ENCODE measurements at places on chromosomes 7 and 10.

DNA sequence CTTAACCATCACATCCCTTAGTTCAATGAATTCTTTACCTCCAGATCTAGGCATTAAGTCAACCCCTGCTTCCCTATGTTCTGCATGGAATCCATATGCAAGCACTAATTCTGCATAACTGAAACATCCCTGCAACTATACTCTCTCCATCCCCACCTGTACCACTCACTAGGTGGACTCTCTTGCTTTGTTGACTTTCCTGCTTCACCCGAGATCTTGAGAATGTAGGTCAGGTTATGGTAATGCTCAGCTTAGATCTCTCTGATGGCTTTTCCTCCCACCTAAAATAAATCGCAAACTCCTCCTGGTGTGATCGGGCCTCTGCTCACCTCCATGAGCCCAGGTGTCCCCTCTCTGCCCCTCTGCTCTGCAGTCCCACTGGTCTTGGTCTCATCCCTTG is 92.4 kb upstream of the ADAM12 start:
- DNase-seq: no peak

DNA sequence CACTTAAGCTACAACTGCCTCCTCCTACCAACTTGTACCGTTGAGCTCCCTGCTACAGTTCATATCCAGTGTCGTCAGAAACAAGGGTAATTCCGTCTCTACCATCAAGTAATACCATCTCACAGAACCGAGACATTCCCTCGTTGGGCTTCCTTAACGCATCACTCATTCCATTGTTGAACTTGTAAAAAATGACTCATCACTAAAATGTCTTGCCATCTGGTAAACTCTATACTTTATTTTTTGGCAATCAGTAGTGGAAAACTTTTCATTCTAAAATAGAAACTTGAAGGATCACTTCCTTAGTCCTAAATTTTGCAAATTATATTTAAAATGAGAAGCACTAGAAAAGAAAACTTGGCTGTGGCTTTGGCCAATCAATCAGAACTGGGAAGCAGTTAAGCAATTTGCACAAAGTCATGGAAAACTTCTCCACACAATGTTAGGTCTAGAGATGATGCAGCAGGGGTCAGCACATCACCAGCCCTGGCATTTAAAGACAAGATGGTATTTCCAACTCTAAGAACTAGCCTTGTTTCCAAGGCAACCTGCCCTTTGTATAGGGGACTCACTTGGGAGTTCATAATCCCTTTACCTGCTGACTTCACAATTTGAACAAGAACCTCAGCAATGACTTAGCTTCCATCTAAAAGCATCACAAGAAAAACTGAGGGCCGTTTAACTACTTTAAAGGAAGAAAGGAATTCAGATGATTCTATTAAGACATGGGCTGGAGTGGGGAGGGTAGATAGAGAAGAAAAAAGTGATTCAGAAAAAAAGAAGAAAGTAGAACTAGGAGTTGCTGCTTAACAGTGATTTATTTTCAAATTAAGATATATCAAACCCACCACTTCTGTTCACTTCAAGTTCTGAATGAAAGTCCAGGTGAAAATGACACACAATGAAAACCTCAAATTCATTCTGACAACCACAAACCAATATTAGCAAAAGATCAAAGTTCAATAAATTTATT is 288.1 kb downstream of the PARD3 start:
- no peak for DNase-seq

DNA sequence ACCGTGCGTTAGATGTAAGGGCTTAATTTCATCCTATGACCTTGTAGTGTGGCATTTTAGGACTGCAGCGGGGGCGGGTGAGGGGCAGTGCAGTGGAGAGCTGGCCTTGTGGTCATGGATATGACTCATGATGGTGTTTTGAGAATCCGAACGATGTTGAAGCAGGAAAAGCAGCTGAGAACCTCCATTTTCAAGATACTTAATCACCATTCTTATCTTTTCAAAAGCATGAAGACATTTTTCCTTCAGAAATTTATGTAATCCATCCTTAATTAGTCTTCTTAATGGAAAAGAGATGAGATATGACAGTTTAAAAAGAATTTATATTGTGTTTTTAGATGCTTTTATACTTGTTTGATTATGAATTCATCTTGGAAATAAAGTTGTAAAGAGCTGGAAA is 9.6 kb downstream of the ATP5F1C start:
- no peak for DNase-seq

DNA sequence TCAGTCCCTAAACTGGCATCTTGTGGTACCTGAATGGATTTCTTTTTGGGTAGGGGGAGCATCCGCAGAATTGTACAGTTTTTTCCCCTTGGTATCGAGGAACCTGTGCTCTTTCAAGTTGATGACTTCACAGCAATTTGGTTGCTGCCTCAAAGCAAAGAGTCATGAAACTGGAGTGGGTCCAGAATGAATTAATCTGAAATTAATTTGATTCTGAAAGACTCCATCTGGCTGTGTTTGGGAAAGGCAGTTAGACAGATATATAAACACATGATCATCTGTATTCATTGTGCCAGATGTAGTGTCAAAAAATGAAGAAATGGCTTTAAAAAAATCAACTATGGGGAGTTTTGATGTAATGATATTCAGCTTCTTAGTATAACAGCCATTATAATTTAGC is 136.1 kb downstream of the CELF2 start:
- DNase-seq: no peak

DNA sequence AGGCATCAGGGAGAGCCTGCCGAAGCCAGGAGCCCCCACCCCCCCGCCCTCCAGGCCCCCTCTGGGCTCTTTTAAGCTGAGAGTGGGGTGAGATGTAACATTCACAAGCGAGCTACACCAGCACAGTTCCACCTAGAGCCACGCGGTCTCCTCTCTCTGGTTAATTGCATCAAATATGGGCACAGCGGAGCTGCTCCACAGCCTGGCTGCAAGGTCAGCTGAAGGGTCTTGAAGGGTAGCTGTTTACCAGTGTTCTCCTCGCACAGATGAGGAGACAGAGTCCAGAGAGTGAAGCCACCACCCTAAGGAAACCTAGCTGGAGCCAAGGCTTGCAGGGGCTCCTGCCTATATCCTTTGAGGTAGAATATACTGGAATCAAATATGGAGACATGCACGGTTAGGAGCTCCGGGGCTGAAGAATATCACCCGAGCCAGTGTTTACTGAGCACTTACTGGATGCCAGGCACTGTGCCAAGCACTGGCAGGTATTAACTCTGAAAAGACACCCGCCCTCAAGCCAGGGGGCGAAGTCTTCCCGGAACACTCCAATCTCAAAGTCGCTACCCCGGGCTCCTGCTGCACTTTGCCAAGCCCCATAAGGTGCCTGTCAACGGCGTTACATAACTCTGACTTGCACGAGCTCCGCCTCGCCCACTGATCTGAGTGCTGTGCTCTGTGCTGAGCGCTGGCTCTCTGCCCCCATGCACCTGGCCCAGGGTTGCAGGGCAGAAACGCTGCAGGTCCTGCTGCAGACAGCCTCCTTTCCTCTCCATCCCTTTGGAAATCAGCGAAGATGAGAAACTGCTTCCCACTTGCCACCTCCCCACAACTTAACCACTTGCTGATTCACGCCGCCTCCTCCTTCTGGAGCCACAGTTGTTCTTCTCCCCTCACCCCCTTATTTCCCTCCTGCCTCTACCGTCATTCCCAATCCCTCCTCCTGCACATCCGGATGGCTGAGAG is 5.4 kb downstream of the CHST15 start:
- no peak for DNase-seq

DNA sequence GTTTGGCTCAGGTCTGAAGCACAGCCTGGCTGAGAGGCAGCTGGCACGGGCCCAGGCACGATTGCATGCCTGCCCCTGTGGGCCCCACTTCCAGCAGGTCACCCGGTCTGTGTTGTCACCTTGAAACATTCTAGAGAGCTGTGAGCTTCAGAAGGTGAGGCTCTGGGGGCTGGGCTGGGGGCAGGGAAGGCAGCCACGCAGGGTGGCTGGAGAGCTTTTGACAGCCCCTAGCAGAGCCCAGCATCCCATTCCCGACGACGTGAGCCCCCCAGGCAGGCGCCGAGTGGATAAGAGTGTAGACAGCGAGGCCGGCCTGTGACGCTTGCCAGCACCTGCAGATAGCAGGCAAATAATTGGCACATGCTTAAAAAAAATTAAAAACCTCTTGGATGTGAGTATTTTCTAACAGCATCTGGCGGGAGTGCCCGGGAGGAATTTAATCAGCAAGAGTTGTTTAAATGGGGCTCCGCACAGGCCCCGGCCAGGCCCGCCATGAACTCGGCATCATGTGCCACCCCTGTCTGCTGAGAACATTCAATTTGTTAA is 212.0 kb upstream of the TBX20 start:
- no peak for DNase-seq
